ENCODE measurements at places on chromosomes 1 and 21. TPM values are rescaled to one million over a fixed set of nuclear protein-coding genes. Genes with fewer than 3 reads are reported as not detected.

Gene AMY2B
- total RNA-seq = 63.1 TPM

- no peak for DNase-seq
Observed at GRCh38 chr1:225277445-225277844, 150.4 kb downstream of the LBR start.

Gene RNU1-2
- 3,916 TPM for total RNA-seq

- DNase-seq = peak; percentile 70
Observed at GRCh38 chr1:10510520-10511493, 36.1 kb downstream of the PEX14 start.

Gene IFI44L
- total RNA-seq = 0.69 TPM

- DNase-seq = no peak
Observed at GRCh38 chr1:71533950-71534349, 453.1 kb upstream of the ZRANB2 start.

Gene MNDA
- 0.74 TPM for total RNA-seq

DNA sequence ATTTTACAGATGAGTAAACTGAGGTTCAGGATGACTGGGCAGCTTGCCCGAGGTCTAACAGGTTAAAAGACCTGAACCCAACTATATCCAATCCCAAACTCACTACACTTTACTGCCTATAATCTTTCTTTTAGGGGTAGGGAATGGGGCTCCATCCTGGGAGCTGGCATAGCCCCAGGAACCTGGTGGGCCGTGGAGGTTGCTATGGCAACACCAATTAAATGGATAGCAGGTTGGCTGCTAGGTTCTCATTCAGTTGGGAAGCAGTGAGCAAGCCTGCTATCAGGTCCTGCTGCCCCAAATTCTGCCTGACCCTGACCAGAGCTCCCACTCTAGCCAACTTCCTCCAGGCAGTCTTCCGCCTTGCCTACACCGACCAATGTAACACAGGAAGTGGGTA is 40.9 kb downstream of the LRP8 start:
- no peak for DNase-seq

DNA sequence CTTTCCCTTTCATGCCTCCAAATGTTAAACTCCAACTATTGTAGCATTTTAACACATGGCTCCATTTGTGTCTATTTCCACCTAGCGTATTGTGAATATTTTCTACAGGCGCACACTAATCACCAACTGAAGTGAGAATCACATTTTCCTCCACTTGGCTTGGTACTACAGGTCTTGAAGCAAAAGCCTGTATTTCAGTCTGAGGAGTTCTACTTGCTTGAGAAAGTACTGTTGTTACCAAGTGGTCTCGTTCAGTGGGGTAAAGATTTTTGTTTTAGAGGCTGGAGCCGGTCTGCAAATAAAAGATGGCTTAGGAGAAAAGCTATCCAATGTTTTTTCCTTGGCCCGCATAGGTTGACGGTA is 550 bp upstream of the PTBP2 start:
- no peak for DNase-seq

DNA sequence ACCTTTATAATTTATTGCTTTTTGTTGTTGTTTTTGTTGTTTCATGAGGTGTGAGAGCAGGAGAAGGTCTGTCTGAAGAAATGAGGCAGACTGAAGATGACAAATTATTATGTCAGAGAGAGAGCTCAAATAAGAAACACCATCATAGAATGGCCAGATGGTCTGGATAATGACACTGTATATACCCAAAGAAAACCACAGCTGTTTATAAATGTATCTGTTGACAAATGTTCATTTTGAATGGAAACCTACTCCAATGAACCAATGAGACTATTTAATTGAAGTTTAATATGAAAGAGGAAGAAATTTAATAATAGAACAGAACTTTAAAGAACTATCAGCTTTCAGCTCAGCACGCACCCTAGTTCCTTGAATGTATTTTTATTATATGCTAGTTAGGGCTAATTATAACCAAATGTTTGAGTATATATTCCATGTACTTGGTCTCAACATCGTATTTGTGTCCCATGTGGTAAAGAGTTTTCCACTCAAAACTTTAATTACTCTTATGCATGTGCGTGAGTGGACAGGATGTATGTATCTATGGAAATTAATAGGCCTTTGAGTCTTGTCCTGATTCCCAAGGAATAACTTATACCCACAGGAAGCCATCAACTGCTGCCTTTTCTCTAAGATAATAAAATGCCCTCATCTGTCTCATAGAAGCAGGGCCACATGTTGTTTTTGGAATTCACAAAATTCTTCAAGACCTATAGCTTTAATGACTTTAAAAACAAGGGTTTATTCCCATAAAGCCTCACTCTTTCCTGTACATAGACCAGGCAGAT is 202.7 kb downstream of the KCNK2 start:
- no peak for DNase-seq

- no peak for DNase-seq
Observed at GRCh38 chr1:35790670-35791069, 17.1 kb upstream of the AGO4 start.

GRCh38 chr1:108082738-108083562 is 117.2 kb downstream of the SLC25A24 start:
- no peak for DNase-seq

Gene LMX1A
- total RNA-seq = not detected

Gene EDARADD
- 0.68 TPM for total RNA-seq

DNA sequence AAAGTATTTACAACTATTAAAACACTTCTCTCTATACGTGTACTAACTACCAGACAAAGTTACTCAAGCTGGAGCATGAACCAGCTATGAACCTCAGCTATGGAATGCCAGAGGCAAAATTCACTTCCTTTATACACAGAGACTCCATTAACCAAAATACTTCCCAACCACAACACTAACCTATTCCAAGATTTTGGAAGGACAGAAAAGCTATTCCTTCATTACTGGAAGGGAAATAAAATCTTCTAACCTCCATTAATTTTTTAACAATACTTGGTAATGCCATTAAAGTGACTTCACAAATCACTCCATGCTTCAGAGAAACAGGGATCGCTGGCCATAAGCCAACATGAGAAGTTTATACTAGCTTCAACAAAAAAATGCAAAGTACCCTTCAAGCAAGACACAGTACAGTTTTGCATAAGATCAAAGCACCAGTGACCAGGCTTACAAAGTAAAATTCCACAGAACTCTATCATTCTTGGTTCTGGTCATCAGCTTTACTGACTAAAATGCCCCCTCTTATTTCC is 58.0 kb downstream of the PUM1 start:
- no peak for DNase-seq

GRCh38 chr1:230407351-230407750 is 18.8 kb downstream of the PGBD5 start:
- DNase-seq = no peak

GRCh38 chr1:147105909-147106308 is 66.4 kb downstream of the PRKAB2 start:
- no peak for DNase-seq

DNA sequence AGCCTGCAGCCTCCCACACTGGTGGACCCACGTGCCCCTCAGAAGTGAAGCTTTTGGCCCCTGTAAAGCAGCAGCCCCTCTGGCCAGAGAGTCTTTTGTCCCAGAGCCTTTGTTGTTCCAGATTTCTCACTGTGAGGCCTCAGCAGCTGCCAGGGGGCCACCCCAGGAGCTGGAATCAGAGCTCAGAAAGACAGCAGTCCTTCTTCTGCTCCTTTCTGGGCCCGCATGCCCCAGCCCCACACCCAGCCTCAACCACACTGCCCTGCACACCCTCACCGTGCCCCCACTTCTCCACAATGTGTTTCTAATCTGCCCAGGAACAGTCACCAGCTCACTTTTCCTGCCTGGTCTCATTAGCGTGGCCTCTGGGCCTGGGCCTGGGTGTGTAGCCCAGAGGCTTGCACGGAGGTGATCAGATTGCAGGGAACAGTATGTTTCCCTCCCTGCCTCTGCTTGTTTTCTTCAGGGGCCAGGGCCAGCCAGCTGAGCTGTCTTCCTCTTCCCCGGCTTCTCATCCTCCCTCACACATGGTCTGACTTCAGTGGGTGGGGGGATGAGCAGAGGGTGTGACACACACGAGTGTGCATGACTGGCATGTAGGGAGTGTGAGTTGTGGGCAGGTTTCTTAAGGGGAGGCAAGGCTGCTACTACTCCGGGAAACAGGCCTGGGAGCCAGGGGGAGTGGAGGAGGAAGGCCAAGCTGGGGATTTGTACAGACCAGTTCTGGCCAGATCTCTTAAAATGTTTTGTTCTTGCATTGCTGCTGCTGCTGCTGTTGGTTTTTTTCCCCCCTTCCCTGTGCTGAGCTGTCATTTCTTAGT is 82.5 kb upstream of the ZNF648 start:
- no peak for DNase-seq

DNA sequence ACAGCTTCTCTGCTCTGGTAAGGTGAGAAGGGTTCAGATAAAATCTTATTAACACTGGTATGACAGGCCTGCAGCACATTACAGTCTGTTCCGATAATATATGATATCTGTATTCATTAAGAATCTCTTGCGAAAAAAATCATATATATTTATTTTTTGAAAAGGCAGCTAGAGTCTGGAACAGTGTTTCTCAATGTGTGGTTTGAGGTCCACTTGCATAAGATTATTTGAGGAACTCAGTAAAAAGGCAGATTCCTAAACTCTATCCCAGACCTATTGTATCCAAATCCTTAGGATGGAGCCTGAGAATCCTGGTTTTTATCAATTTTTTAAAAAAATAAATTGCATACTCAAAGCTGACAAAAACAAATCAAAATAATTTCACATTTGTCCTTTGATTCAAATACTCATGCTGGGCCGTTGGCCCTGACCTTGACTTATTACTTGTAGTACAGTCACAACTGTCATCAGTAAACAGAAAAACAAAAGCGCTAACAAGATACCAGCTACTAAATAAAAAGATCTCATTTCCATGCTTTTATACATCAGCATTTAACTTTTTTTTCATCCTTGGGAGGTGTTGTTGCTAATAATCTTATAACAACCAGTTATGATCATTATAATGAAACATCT is 60.6 kb downstream of the RGS2 start:
- DNase-seq = no peak

DNA sequence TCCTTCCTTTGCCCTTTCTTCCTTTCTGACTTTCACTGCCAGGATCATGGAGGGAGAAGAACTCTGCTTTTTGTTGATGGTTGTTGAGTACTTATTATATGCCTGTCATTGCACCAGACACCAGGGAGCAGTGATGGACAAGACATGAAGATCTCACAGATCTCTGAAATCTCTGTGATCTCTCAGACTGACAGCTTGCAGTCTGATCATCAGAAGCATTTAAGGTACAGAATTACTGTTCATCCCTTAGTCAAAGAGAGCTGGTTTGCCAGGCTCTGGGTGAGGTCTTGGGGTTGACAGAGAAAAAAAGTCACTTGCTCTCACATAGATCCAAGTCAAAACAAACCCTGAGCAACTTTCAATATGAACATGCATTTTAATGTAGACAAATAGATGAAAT is 299.5 kb upstream of the FMN2 start:
- no peak for DNase-seq

DNA sequence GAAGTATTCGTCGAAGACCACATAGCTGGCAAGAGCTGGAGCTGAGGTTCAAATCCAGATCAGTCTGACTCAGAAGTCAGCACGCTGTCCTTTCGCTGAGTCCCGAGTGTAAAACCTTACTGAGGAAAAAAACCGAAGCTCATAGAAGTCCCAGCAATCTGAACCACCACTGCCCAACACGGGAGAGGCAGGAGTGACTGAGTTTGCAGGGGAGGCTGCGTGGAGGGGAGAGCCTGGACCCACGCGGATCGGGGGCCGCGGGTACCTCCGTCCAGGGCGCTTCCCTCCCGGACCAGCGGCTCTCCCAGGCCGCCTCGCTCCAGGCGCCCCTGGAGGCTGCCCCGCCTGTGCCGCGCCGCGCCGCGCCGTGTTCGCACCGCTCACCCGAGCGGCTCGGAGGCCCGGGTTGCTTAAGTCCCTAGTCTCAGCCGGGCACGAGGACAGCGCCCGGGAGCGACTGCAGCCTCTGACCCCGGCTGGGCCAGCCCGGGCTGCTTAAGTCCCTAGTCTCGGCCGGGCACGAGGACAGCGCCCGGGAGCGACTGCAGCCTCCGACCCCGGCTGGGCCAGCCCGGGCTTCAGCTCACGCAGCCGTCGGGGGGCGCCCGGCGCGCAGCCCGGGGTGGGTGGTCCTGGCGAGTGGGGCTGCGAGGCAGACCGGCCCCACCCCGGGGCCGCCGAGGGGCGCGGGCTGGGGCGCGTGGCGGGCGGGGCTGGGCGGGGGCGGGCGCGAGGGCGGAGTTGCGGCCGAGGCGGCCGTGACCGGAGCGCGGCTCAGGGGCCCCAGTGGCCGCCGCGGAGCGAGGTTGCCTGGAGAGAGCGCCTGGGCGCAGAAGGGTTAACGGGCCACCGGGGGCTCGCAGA is at the start of gene ADAMTSL4:
Gene ADAMTSL4, plus strand, starts transcription at position 777 of the 864 bp plus-strand sequence. CDS start 2,881 bp downstream, outside the sequence.
- DNase-seq = no peak

Data from naive thymus-derived CD8-positive, alpha-beta T cell (primary cell).